ENCODE measurements at places on chromosomes 11 and 22.

GRCh38 chr11:29260939-29261705 is 755.7 kb downstream of the KCNA4 start:
- DNase-seq = no peak

GRCh38 chr11:1831338-1832210 is 3.2 kb upstream of the SYT8 start:
- DNase-seq = no peak

DNA sequence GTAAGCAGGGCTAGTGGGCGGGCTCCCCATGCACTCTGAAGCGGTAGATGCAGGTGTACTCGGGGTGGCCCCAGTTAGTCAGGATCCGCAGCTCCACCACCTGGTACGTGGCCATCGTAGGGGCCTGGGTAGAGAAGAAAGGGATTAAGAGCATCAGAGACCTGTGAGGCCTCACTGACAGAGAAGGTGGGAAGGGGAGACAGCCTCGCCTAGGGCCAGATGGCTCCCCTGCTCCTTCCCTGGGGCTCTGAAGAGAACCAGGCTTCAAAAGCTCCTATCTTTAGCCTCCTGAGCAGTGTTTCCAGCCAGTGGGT is 19.6 kb downstream of the SUN2 start:
- DNase-seq = no peak

- no peak for DNase-seq
Observed at GRCh38 chr22:35352214-35353111, 28.4 kb upstream of the HMOX1 start.

- DNase-seq = peak; percentile 15
Observed at GRCh38 chr11:84543367-84544159, 1083.6 kb downstream of the DLG2 start.

GRCh38 chr11:76266286-76267100 is 60.2 kb upstream of the WNT11 start:
- DNase-seq = no peak

GRCh38 chr11:60932605-60933356 is 8.5 kb downstream of the TMEM132A start:
- no peak for DNase-seq

DNA sequence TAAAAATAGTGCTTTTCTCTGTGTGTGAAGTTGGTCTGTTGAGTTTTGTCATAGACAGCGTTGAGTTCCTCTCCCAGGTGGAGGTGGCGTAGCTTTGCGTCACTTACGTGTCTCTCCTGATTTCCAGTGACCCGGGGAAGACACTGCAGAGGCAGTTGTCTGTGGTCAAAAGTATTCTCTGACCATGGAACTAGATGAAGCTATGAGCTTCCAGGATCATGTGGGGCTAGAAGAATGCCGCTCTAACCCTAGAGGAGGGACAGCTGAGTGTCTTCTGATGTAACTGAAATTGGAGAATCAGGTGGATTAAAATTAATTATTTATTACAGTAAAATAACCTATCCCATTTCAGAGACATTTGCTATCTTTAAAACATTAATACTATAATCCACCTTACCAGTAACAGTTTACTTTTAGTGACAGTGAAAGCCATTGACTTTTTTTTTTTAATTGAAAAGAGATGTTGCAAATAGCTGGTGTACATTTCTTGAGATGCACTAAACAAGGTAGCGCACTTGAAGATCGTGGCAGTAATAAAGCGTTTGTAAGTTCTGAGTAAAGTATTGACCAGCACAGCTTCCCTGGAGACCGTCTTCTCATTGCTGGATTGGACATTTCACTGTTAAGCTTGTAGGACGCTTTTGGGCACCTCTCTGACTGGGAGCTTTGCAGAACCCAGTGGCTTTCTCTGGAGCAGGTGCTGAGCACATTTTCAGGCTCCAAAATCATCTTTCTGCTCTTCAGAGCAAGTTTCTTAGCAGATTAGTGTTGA is 9.7 kb downstream of the CAT start:
- DNase-seq = no peak

DNA sequence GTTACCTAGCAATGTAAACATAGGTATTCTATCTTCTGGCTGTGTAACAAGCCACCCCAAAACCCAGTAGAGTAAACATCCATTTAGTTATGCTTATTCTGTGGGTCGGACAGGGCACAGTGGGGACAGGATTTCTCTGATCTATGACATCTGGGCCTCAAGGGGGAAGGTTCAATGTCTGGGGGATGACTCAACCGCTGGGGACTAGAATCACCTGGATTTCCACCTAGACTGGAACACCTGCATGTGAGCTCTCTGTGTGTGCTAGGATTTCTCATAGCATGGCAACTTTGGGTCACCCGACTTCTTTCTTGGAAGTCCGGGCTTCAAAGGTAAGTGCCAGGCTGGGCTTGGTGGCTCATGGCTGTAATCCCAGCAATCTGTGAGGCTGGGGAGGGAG is 36.5 kb upstream of the MICAL2 start:
- no peak for DNase-seq

DNA sequence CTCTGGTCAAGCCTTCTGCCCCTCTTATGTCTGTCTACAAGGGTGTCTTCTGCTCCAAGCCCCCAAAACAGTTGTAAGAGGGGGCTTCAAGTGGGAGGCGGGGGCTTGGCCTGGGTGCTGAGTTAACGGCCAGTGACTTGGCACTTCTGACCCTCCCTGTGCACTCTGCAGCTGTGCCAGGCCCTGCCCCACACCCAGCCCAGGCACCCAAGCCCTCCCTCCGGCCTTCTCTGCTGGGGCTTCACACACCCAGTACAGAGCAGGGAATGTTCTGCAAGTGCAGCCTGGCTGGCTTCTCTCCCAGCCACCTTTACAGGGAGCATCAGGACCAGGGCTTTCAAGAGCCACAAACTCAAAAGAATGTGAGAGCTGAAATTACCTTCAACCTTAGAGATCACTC is 3.8 kb downstream of the TMEM121B start:
- no peak for DNase-seq

GRCh38 chr11:131694526-131695424 is 324.4 kb downstream of the NTM start:
- peak; percentile 85 for DNase-seq

DNA sequence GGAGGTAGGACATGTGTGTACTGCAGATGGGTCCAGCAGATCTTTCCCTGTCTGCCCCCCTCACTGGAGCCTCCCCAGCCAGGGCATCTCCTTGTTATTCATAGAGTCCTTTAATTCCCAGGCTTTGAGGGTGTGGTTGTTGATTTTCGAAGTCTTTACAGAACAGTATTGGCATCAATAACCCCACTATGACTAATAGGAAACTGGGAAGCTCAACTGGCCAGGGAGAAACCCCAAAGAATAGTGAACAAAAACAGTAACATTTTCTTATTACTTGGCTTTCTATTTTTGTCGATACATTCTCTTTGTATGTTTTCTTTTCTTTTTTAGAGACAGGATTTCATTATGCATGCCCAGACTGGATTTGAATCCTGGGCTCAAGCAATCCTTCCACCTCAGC is 57.9 kb downstream of the NF2 start:
- DNase-seq = no peak

DNA sequence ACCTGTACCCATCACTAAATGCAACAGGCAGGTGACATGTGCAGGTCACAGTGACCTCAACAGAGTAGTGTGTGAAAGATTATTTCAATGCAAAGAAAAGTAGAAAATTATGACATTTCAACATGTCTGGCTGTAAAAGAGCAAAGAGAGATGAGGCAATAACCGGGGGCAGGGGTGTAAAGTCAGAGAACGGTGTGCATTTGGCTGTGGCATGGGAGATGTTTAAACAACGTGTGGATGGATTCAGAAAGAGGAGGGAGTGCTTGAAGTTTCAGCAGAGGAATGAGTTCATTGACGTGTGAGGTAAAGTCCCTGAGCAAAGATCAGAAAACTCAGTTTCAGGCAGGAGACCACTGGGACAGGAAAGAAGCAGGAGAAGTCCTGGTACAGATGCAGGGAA is 229.7 kb downstream of the BUD13 start:
- DNase-seq = no peak

DNA sequence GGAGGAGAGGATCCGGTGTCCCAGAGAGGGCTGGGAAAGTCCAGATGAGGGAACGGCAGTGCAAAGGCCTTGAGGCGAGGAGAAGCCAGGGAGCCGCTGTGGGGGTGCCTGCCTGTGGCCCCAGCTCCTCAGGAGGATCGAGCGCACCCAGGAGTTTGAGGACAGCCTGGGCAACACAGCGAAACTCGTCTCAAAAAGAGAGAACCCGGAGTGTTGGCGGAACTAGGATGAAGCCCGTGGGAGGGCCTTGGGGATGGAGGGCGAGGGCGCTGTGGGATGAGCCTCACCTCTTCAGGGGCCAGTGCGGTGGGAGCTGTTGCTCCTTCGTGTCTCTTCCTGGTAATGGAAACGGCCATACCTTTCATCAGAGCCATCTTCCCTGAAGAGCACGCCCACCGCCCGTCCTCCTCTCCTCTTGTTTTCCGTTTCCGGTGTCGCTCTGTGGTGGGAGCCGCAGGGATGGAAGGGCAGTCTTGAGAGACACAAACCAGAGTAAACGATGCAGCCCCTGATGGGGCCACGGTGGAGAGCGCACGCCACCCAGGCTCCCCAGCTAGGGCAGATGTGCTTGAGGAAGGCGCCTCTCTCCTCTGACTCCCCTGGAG is 15.7 kb downstream of the TRMU start:
- DNase-seq = no peak

GRCh38 chr11:2694495-2694894 is 5.3 kb downstream of the KCNQ1OT1 start:
- no peak for DNase-seq

- no peak for DNase-seq
Observed at GRCh38 chr22:19289475-19290161, 1.9 kb downstream of the CLTCL1 start.

DNA sequence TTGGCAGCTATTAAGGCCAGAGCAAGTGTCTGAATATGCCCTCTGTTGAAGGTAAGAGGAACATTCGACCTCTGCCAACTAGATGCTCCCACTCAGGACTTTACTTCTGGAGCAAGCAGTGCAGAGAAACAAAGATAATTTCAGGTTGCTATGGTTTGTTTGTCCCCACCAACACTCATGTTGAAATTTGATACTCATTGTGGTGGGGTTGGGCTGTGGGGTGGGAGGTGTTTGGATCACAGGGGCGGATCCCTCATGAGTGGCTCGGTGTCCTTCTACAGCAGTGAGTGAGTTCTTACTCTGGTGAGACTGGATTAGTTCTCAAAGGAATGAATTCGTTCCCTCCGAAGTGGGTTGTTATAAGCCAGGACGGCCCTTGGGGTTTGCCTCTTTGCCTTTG is 12.0 kb downstream of the OR8A1 start:
- peak; percentile 24 for DNase-seq

GRCh38 chr11:112057170-112057569 is 16.6 kb downstream of the PIH1D2 start:
- no peak for DNase-seq

DNA sequence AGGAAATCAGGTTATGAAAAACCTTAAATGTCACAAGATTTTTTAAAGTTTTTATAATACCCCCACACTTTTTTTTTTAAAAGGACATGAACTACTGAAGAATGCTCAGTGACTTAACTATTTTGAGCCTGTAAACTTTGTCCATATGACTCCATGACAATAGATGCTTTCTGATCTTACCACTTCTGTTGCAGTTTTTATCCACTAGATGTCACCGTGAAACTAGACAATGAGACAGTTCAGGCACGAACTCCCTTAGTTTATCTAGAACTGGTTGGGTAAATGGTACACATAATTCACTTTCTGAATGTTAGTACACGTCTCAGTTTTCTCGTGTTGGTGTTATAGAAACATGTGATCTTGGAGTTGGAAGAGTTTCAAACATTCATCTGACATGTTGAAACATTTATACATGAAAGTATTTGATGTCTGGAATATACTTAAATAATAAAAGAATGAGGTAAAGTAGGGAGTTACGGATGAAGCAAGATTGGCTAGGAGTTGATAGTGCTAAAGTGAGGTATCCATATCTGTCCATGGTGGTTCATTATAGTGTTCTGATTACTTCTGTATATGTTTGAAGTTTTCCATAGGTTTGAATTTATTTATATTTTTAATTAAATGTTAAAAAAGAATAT is 8.1 kb downstream of the CCDC15 start:
- DNase-seq = peak; percentile 77

GRCh38 chr11:113693030-113693429 is 13.1 kb downstream of the TMPRSS5 start:
- no peak for DNase-seq

DNA sequence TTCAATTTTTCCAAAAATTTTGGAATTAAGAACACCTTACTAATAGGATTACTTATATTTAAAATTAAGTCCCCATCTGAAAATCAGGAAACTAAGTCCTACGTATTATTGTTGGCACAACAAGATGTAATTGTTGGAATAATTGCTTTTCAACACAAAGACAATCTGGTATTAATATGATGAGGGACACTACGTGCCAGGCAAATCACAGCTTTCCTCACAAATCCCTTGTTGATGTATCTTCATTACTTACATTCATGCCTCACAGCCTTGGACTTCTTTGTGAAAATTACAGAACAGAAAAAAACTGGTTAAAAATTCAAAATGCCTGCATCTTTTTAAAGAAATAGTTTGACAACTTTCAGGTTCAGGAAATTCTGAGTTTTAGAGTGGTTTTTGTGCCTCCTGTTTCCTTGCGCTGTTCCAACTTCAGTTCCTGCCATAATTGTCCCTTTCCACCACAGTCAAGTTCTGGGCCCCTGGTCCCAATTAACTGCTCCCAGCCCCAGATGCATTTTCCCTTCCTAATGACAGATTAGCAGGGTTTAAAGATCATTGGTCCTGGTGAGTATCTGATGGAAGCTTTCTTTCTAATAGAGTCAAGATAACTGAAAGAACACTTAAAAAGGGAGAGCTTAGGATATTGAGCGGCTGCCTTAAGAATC is 23.3 kb upstream of the CCDC34 start:
- DNase-seq = no peak

DNA sequence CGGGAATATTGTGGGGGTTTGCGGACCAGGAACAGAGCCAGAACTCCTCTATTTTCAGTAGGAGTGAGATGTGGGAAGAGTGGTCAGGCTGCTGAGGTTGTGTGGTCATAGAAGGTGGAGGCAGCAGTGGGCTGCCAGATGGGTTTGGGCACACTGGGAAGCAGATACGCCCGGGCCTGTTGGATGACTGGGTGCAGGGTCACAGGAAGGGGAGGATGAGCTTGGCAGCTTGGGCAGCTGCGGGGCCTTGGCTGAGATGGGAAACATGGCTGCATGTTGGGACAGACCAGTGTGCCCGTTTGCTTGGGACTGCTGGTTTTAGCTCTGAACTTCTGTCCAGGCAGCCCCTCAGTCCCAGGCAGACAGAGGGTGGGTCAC is 11.4 kb downstream of the SHANK3 start:
- DNase-seq = no peak

DNA sequence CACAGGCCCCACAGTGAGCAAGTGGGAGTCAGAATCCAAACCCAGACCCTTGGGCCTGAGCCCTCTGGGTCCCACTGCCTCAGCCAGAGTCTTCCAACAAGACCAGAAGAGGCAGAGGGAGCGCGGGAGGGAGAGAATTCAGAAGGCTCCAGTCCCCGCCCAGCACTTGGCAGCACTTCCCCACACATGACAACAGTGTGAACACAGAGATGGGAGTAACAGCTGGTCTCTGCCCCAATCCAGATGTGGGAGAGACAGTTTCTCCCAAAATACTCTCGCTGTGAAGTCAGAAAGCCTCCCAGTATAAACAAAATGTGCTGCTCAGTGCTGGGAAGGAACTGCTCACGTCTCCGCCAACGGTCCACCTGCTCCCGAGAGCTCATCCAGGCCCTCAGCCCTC is 219.9 kb downstream of the MN1 start:
- DNase-seq = no peak

GRCh38 chr22:50587407-50587806 is 4.8 kb upstream of the CHKB start:
- DNase-seq = no peak
